Right renal pelvis (tissue), 4 donors: ENCODE measurements at places on chromosomes 1 and 21.

DNA sequence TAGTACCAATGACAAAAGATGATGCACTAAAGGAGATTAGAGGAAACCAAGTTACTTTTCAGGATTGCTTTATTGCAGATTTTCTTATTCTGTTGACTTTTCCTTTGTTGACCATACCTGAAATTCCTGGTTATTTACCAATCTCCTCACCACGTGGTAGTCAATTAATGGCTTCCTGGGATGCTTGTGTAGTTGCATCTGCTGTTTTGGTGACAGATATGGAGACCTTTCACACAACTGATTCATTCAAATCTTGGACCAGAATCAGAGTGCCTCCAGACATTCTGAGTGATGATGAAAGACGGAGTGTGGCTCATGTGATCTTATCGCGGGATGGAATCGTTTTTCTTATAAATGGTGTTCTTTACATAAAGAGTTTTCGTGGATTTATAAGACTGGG lies 91.3 kb downstream of the CATSPERE start:
- DNase-seq: no peak

DNA sequence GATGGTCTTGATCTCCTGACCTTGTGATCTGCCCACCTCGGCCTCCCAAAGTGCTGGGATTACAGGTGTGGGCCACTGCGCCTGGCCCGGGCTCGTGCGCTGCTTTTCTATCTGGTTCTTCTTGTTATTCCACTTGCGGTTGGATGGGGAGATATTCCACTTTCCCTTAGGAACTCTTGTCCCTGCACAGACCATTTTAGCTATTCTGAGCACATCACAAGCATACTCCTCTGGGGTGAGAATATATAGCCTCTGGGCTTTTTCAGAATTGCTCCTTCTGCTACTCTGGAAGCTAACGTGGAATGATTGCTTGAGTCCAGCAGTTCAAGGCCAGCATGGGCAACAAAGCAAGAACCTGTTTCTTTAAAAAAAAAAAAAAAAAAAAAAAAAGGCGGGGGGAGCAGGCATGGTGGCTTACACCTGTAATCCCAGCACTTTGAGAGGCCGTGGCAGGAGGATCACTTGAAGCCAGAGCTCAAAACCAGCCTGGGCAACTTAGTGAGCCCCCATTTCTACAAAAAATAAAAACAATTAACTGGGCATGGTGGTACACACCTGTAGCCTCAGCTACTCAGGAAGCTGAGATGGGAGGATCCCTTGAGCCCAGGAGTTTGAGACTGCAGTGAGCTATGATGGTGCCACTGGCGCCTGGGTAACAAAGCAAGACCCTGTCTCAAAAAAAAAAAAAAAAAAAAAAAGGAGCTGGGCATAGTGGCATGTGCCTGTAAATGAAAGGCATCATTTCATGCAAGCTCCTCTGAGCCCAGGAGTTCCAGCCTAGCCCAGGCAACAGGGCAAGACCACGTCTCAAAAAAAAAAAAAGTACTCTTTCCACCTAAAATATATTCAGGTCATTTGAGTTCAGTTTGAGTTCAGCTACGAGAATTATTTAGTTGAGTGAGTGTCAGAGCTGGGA lies 11.8 kb upstream of the PGD start:
- DNase-seq: no peak

GRCh38 chr1:152976688-152977087 lies 6.2 kb downstream of the SPRR4 start:
- DNase-seq: no peak

DNA sequence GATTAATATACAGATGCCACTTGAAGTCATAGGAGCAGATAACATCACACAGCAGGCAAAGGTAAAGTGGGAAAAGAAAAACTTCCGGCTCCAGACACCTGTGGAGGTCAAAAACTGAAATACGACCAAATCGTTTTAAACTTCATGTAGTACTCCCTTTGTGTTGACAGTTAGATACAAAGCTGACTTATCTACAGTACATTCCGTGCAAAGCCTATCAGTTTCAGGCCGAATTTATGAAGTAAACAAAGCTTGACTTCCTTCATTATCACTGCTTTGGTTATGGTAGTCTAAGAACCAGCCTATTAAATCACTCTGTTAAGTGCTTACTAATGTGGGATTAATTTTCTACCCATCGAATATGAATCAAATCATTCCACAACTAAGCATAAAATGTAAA lies 156.3 kb downstream of the SMYD3 start:
- no peak for DNase-seq

- no peak for DNase-seq
These were observed 24.9 kb downstream of the SETD4 start for GRCh38 chr21:36035381-36035791.

DNA sequence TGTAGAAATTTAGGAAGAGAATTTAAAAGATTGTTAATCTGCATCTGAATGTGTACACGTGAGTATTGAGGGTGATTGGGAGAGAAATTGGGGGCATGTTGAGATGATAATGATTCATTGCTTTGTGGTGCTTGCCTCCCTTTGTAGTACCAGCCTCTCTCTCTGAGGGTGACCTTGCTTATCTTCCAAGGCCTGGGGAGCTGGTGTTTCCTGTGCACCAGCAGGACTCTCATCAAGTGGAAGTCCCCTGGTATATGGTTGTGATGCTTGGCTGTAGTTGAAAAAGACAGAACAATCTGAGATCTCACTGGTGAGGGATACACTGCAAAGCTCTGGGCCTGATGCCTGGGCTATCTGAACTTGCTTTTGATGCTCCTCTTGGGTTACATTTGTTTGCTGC lies 4.0 kb downstream of the TCHHL1 start:
- DNase-seq: no peak

- no peak for DNase-seq
These were observed 195.6 kb downstream of the HMCN1 start for GRCh38 chr1:185929776-185930175.

DNA sequence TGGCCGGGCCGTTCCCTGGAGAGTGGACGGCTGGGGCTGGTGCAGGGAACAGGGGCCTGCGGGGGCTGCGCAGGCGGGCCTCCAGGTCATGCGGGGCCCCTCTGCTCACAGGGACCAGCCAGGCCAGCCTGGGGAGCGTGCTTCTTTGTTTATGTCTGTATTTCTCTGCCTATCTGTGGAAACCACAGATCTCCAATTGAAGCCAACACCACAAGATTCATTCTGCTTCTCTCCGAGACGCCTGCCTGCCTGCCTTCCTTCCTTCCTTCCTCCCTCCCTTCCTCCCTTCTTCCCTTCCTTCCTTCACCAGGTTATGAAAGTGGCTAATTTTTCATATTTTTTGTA lies 39.9 kb upstream of the HMGN1 start:
- no peak for DNase-seq

DNA sequence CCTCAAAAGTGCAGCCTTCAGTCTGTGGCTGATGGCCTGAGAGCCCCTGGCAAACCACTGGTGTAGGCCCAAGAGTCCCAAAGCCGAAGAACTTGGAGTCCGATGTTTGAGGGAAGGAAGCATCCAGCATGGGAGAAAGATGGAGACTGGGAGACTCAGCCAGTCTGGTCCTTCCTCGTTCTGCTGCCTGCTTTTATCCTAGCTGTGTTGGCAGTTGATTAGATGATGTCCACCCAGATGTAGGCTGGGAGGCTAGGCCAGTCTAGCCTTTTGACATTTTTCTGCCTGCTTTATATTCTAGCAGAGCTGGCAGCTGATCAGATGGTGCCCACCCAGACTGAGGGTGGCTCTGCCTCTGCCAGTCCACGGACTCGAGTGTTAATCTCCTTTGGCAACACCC lies 1.1 kb upstream of the LYPD8 start:
- no peak for DNase-seq

DNA sequence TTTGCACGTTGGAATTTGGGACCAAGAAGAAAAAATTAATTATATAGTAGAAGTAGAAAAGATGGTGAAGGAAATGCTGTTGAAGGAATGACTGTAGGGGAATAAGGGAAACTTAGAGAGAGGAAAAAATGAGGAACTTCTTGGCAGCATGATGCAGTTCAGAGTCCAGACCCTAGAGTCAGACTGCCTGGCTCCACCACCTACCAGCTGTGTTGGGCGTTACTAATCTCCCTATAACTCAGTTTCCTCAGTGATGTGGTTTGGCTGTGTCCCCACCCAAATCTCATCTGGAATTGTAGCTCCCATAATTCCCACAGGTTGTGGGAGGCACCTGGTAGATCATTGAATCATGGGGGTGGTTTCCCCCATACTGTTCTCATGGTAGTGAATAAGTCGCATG lies 1.3 kb upstream of the SELP start:
- DNase-seq: no peak

DNA sequence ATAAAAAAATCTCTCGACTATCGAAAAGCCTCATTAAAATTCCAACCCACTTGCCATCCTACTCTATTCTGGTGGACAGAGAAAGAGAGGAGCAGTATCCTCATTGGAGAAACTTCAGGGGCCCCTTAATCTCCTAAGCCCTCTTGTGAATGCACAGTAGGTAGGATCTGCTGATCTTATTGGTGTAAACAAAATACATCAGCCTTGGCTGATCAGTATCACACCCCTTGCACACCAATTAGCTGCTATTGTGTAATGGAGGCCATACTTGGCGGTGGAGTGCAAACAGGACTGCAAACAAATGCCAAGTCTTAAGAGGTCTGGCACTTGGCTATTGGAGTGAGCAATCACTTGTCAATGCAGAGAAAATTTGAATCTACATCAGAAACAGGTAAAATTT lies 15.7 kb downstream of the VCAM1 start:
- DNase-seq: no peak

- DNase-seq: no peak
These were observed 64.2 kb downstream of the PIK3CD start for GRCh38 chr1:9715536-9716226.
